ENCODE measurements at places on chromosomes 4 and X. TPM values are rescaled to one million over a fixed set of nuclear protein-coding genes. Genes with fewer than 3 reads are reported as not detected.
A peak's percentile ranks its signal among the peaks of the same experiment; 100 is the strongest.

The MAGEA11 gene
- total RNA-seq = 0.19 TPM

The TBC1D8B gene
- 10.6 TPM for total RNA-seq

The KIAA1210 gene
- not detected for total RNA-seq

The USP26 gene
- not detected for total RNA-seq

The CFAP99 gene
- total RNA-seq = 0.43 TPM

DNA sequence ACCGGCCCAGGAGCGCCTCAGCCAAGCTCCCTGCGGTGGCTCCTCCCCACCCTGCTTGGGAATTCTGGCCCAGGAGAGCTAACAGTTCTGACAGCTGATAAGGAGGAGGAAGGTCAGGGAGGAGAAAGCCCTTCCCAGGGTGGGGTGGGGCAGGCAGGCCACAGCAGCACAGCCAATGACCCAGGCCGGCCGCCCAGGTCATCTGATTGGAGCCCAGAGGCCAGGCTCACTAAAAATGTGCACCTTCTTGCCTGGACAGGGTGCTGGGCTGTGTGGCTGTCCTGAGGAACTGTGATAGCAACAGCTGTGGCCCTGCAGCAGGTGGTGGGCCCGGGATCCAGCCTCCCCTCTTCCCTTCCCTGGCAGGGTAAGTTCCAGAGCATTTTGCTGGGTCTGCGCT lies 17.2 kb upstream of the SH3TC1 start:
- no peaks in the 10 kb centered on the region for H3K36me3 ChIP-seq
- H3K27ac ChIP-seq = no peak overlapping the region
- no peak overlapping the region for H3K4me3 ChIP-seq

GRCh38 chr4:155693015-155693663 lies 26.5 kb downstream of the GUCY1A1 start:
- no peak overlapping the region for H3K4me3 ChIP-seq
- H3K36me3 ChIP-seq = peaks cover 11% of the 10 kb centered on the region
- no peak overlapping the region for H3K27ac ChIP-seq
- H3K4me1 ChIP-seq = no peaks in the 10 kb centered on the region

- no peak overlapping the region for H3K4me3 ChIP-seq
- H3K27me3 ChIP-seq = no peaks in the 10 kb centered on the region
- H3K4me1 ChIP-seq = no peaks in the 10 kb centered on the region
- no peak for DNase-seq
- H3K36me3 ChIP-seq = no peaks in the 10 kb centered on the region
These were observed 30.9 kb upstream of the GLRA3 start for GRCh38 chr4:174859904-174860303.

GRCh38 chr4:90357117-90357710 lies 230.0 kb downstream of the CCSER1 start:
- no peaks in the 10 kb centered on the region for H3K36me3 ChIP-seq
- DNase-seq = no peak
- H3K4me3 ChIP-seq = peak overlapping the region; percentile 70
- peaks cover 4% of the 10 kb centered on the region for H3K4me1 ChIP-seq

DNA sequence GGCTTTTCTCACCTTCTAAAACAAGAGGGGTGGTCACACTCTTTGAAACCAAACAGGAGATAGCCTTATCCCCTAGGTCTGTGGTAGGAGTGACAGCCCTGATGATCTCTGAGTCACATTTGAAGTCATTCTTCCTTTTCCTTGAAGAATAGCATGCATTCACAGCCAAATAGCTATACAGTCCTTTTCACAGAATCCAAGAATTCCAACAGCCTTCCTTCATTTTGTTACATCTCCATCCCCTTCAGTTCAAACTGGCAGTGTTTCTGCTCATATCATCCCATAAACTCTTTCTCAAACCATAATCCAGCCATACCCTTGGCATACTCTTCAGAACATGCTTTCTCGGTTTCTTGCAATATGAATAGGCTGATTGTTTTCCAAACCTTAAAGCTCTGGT lies 33.3 kb upstream of the TMEM184C start:
- no peaks in the 10 kb centered on the region for H3K27me3 ChIP-seq
- H3K4me1 ChIP-seq = peaks cover 13% of the 10 kb centered on the region
- no peak overlapping the region for H3K4me3 ChIP-seq
- no peak for DNase-seq

DNA sequence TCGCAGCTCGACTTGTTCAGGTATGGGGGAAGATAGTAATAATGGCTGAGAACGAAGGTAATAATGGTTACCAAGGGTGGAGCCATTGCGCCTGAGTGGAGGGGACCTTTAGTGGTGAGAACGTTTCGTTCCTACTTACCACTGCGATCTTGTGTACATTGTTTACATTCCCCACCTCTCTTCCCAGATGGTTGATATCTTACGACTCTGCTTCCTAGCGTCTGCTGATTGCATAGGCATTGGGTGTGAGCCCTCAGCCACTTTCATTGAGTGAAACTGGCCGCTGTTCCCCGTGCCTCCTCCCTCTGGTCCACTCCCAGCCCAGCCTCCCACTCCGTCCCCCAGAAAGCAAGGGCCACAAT lies 850 bp downstream of the IGBP1 start:
- DNase-seq = no peak
- peak overlapping the region; percentile 100 for H3K4me3 ChIP-seq
- peak overlapping the region; percentile 96 for H3K27ac ChIP-seq

DNA sequence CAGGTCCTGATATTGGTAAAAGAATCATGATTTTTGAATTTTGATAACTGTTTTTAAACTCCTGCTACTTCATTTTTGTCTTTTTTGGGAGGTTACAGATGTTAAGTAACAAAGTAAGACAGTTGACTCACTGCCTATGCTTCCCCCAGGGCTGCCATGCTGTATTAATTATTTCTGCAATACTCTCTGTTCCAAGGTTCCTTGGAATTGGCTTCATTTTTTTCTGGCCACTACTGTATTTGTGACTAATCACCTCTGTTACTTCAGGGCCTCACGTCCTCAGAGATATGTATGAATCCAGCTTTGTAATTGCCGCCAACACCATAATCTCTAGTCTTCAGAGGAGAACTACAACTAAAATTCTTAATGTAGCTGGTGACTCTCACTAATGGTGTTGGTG lies 1729.3 kb downstream of the C4orf33 start:
- H3K27ac ChIP-seq = no peak overlapping the region
- no peaks in the 10 kb centered on the region for H3K36me3 ChIP-seq
- no peak overlapping the region for H3K4me3 ChIP-seq
- no peaks in the 10 kb centered on the region for H3K27me3 ChIP-seq

- no peak overlapping the region for H3K4me3 ChIP-seq
- H3K36me3 ChIP-seq = no peaks in the 10 kb centered on the region
These were observed 1222.2 kb downstream of the STIM2 start for GRCh38 chr4:28082686-28083390.
